SJCRH30 (cell line): ENCODE measurements at places on chromosomes 13 and 19. TPM values are rescaled to one million over a fixed set of nuclear protein-coding genes. Genes with fewer than 3 reads are reported as not detected.

DNA sequence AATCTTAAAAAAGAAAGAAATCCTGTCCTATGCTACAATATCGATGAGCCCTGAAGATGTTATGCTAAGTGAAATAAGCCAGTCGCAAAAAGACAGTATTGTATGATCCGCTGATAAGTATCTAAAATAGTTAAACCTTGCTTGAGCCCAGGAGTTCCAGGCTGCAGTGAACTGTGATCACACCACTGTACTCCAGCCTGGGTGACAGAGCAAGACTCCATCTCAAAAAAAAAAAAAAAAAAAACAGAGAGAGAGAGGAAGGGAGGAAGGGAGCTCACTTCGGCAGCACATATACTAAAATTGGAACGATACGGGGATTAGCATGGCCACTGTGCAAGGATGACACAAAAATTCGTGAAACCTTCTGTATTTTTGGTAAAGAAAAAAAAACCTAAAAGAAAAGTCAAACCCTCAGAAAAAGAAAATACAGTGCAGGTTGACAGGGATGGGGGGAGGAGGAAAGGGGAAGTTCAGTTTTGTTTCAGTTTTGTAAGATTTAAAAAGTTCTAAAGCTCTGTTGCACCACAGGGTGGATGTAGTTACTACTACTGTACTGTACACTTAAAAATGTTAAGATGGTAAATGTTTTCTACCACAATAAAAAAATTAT is 8.4 kb downstream of the CLASRP start:
- DNase-seq: peak; percentile 37

- peak; percentile 55 for DNase-seq
These were observed 16.3 kb downstream of the ZNF507 start for GRCh38 chr19:32361574-32362317.

DNA sequence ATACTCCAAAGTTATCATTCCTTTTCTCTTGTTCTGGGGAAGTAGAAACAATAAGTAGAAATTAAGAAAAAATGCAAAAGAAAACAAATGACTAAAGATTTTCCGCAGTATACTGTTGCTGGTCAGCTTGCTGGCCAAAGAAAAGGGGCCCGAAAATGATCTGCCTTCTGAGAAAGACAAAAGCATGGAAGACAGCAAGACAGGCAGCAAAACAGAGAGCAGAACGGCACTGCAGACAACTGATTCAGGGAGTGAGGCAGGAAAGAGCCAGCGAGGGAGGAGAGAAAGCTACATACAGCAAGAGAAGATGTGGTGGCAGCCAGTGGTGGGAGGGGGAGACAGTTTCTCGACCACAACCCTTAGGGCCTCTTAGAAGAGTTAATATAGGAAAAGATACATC is 5.3 kb upstream of the DOCK9 start:
- DNase-seq: no peak

GRCh38 chr19:50835785-50836542 is 2.6 kb upstream of the KLK15 start:
- peak; percentile 79 for DNase-seq

- DNase-seq: no peak
These were observed 15.6 kb upstream of the VWA8 start for GRCh38 chr13:41976476-41976875.

TRPC4 gene
- 0.02 TPM in 1 of 2 replicates, not detected in the other for total RNA-seq
